ENCODE measurements at places on chromosomes 13 and 19.

DNA sequence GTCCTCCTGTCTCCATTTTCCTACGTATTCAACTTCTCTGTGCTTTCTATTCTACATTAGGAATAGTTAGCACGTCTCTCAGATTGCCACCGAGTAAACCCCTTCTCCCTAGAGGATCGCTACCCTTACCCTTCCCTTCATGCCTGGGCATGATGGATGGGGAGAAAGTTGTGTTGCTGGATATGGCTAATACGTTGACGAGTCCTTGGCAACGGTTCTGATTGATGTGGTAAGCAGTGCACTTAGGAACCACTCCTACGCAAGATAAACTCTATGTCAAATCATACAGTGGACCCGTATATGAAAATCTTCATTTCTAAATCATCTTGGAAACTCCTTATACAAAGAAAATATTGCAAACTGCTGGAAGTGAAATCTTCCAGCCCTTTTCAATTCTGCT, 224.5 kb downstream of the EFNB2 start:
- no peak for DNase-seq

- peak; percentile 43 for DNase-seq
These were observed 86.5 kb downstream of the ATP11A start for GRCh38 chr13:112776354-112776753.

DNA sequence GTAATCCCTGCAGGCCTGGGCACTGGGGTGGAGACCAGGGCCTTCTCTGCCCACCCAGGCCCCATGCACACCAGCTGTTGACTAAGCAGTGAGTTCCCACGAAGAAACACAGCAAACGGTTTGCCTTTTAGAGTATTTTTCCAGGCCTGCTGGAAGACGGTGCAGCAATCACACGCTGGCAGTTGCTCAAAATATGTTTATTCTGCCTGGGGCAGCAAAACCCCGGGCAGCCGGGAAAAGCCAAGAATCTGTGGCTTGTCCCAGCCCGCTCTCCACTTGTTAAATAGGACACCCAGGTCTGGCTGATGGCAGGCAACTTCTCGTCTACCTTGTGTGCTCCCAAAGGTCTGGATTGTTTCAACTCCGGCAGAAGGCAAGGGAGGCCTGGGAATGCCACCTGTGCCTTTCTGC, 40.8 kb downstream of the GGACT start:
- DNase-seq = no peak

- DNase-seq = no peak
These were observed 96.6 kb upstream of the LSM14A start for GRCh38 chr19:34075661-34076091.

All from activated effector memory CD4-positive, alpha-beta T cell treated with anti-CD3 and anti-CD28 coated beads, Interleukin-2, amount 50 U/mL, for 16 hours (primary cell).